Activated T-cell treated with anti-CD3 and anti-CD28 coated beads for 48 hours (primary cell): ENCODE measurements at places on chromosomes 3 and 15.

DNA sequence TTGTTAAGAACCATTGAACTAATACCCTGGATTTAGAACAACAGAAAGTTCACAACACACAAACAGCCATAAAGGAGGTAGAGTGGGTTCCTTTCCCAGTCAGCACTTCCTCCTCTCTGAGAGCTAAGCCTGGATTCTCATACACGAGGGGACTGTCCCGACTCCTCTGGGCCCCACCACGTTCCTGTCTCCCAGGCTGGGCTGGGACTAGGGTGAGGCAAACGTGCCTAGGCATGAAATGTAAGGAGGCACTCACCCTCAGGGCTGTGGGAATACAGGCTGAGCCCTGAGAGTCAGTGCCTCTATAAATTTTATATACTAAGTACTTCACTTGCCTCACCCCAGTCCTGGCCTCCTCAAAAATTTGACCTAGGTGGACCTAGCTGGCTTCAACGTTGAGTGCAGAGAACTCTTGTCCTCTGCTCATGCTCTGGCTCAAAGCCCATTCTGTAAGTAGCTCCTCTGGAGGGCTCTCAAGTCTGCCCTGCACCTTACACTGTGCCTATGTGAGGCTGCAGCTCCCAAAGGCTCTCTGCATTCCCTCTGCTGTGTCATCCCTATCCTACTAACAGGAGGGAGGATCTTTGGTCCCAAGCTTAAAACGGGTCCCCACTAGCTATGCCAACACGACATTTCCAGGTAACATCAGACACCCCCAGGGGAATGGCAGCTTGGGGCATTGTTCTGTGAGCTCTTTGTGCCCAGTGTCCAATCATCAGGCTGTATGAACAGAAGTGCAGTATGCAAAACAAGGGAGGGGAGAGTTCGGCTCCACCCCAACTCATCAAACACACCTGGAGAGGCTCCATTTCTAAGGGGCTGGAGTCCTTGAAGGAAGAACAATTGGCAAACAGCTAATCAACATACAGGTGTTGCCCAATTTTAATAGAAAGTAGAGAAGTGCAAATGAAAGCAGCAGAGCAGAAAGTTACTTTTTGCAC, 233.2 kb downstream of the RPLP1 start:
- DNase-seq, result no peak

GRCh38 chr15:81274255-81274654, 49.7 kb downstream of the STARD5 start:
- DNase-seq, result no peak

DNA sequence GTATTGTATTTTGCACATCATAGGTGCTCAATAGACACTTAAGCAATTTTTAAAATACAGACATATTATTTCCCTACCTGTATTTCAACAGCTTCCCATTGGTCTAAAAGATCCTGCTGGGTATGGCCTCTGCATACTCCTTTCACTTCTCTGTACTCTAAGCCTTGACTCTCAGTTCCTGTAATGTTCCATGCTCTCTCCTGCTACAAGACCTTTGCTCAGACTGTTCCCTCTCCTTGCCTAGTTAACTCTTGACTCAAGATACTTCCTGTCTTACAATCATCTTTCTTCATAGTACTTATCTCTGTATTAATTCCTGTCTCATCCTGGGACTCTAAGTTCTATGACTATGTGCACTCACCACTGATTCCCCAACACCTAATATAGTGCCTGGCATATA, 1.7 kb downstream of the SCN11A start:
- no peak for DNase-seq

DNA sequence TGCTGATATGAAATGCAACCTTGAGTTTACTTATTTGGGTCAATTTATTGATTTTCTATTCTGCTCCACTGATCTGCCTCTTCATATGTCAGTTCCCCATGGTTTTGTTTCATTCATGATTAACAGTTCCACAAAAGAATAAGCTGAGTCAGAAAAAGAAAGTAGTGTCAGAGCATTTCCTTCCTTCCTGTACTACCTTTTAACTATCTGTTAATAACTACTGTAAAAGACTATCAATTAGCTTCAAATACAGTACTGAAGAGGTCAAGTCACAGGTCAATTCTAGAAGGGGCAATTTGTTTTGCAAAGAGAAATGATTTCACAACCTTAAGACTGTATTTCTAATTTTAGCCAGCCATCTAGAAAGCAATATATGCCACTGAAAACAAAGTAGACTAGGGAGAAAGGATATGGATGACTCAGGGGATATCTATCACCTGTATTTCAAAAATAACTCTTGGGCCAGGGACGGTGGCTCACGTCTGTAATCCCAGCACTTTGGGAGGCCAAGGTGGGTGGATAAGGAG, 129.5 kb downstream of the TFDP2 start:
- DNase-seq, result no peak

DNA sequence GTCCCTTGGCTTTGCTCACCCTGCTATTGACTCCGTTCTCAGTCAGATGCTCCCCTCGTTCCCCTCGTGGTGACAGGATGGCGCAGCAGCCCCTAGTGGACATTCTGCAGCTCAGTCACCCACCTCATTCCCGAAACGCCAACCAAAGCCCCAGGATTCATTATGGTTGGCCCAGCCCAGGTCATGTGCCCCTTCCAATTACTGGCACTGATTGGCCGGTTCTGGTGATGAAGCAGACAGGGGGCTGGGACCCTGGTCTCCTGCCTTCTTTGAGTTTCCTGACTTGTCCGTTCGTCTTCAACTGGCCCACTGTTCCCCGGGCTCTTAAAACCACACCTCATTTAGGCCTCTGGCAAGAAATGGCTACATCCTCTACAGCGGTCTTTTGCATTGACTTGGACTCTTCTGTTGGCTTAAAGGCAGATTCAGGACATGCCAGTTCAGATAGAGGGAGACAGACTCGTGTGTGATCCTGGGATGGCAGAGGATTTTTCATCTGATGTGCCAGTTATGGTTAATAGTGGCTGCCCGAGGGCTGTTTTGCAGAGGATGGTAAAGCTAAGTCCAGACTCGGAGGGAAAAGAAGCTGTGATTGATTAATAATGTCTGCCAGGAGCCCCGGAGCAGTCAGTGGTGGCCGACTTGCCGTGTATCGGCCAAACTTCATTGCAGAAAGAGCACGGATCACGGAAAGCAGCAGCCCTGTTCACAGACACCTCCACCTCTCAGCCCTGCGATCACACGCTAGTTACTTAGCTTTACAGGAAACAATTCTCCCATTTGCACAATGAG, 37.8 kb downstream of the LSM3 start:
- peak; percentile 21 for DNase-seq

DNA sequence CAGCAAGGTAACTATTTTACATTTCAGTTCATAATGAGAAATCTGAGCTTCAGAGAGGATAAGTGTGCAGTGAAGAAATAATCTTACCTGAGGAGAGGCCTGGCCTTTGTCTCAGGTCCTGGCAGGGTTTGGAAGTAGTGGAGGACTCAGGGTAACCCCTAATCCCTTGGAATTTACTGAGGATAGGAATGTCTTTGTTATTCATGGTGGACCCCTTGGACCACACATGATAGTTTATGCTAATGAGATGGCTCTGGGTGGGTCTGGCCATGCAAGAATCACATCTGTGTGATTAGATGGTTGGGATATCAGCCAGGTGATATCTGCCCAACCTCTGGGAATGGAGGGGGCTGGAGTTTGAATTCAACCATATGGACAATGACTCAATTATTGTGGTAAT, 65.0 kb upstream of the DAZL start:
- DNase-seq, result no peak

- DNase-seq, result peak; percentile 91
Observed at GRCh38 chr3:185282696-185283373, 29.0 kb upstream of the EHHADH start.

- no peak for DNase-seq
Observed at GRCh38 chr3:11635680-11636393, 7.9 kb downstream of the VGLL4 start.

DNA sequence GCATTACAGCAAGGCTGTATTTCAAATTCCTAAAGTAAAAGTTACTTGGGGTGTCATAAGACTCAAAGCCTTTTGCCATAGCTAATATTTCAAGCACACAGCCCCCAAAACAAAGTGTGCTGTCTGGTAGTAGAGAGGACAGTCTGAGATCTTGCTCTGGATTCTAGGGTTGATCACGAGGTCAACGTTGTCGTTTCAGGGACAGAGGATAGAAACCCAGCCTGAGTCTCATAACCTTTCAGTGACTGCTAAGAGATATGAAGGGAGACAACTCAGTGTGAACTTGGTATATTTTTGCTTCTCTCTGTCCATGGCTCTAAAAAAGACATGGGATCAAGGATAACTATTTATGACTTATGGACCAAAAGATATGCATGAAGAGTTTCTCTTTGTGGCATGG, 25.6 kb upstream of the MINDY4B start:
- DNase-seq, result no peak

GRCh38 chr3:45719655-45720487, 30.7 kb downstream of the SACM1L start:
- DNase-seq, result no peak

GRCh38 chr3:22106213-22106896, 355.3 kb upstream of the ZNF385D start:
- DNase-seq, result no peak

DNA sequence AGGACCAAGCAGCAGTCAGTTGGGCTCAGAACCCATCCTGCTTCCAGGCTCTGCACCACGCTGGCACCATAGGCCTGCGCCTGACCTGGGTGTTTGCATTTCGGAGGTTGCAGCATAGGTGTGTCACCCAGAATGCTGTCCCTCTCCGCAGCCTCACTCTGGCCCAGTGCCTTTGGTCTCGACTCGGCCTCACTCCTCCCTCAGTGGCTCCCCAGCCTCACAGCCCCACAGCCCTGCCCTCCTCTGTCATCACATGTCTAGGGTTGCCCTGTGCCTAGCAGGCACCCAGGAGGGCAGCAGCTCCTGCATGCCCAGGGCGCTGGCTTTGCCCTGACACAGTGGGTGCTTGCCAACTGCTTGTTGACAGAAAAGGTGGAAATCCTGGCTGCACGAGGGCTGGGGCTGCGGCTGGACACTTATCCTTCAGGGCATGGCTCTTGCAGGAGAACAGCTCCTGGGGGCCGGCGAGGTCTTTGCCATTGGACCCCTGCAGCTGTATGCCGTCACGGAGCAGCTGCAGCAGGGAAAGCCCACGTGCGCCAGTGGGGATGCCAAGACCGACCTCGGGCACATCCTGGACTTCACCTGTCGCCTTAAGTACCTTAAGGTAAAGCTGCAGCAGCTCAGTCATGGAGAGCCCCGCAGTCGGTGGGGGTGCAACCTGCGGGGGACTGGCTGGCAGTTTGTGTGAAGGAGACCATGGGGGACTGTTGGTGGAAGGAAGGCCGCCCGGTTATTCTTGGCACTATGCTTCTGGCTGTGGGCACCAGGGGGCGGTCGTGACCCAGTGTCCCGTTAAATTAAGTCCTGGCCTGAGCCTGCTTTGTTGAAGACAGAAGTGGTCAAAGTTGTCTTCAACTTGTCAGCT, 16.2 kb downstream of the NISCH start:
- no peak for DNase-seq

DNA sequence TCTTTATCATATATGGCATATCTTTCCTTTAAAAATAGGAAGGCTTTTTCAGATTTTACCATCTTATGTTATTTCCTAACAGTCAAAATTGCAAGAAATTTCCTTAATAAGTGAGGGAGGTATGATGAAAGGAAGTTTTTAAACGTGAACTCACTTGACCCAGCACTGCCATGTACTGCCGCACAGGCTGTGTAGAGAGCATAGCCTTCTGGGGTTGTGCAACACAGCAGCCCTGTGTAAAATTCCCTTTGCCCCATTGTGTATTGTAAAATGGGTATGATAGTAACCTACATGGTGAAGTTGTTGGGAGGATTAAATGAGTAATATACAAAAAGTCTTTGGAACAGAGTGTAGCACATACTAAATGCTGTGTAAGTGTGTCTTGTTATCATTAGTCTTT, 78.6 kb downstream of the PEX5L start:
- no peak for DNase-seq

- DNase-seq, result no peak
Observed at GRCh38 chr3:105553851-105554250, 187.1 kb downstream of the ALCAM start.

GRCh38 chr3:45487508-45487907, 99.1 kb downstream of the LARS2 start:
- no peak for DNase-seq

GRCh38 chr3:142115867-142116668, 33.3 kb downstream of the TFDP2 start:
- no peak for DNase-seq

GRCh38 chr15:31303726-31304648, 22.6 kb upstream of the KLF13 start:
- DNase-seq, result no peak

DNA sequence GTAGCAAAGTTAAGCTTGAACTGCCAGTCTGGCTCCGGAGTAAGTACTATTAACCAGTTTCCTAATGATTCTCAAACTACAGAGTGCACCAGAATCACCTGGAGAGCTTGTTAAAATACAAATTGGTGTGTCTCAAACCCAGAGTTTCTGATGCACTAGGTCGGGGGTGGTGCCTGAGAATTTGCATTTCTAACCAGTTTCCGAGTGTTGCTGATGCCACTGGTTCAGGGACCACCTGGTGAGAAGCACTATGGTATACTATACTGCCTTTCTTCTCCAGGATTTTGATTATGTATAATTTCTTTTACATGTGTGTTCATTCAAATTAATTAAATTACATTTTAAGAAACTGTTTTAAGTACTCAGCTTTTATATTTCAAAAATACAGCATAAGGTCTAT, 48.8 kb upstream of the PLSCR5 start:
- DNase-seq, result no peak

GRCh38 chr3:96416549-96417255, 397.7 kb upstream of the EPHA6 start:
- no peak for DNase-seq

DNA sequence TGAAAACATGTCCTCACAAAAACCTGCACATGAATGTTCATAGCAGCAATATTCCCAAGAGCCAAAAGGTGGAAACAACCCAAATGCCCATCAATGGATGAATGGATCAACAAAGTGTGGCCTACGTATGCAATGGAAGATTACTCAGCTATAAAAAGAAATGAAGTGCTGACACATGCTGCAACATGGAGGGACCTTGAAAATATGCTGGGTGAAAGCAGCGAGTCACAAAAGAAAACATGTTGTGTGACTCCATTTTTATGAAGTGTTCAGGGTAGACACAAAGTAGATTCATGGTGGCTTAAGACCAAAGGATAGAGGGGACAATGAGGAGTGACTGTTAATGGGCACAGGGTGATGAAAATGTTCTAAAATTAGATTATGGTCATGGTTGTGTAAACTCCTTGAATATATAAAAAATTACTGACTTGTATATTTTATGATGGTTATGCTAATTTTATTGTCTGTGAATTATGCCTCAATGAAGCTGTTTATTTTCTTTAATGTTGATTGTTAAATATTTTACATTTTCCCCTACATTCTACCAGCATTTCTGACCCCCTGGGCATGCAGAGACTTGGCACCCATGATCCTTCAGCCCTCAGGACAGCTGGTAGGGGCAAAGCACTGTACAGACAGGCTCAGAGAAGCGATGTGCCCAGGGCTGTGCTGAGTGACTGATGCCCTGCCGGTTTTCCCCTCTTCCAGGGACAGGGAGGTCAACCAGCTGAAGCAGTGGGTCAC, 37.8 kb downstream of the CFAP100 start:
- no peak for DNase-seq
